ENCODE measurements at places on chromosomes 7 and 10.

GRCh38 chr7:139854803-139855497, 25.9 kb downstream of the TBXAS1 start:
- DNase-seq = no peak

DNA sequence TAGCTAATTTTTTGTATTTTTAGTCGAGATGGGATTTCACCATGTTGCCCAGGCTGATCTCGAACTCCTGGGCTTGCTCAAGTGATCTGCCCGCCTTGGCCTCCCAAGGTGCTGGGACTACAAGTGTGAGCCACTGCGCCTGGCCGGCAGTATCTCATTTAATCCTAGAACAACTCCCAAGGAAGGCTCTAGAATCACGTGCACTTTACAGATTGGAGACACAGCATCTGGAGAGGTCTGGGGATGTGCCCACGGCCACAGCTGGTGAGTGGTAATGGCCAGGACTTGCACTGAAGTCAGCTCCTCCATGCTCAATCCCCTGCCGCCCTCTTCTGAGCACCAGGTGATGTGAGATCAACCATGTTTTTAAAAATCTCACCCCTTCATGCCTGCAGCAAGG, 43.1 kb downstream of the CARD11 start:
- DNase-seq = no peak

- DNase-seq = peak; percentile 90
These were observed at the start of gene REPIN1 for GRCh38 chr7:150368096-150368883. REPIN1 (plus strand) TSS chr7:150368822; CDS start chr7:150369712, 890 bp downstream.

DNA sequence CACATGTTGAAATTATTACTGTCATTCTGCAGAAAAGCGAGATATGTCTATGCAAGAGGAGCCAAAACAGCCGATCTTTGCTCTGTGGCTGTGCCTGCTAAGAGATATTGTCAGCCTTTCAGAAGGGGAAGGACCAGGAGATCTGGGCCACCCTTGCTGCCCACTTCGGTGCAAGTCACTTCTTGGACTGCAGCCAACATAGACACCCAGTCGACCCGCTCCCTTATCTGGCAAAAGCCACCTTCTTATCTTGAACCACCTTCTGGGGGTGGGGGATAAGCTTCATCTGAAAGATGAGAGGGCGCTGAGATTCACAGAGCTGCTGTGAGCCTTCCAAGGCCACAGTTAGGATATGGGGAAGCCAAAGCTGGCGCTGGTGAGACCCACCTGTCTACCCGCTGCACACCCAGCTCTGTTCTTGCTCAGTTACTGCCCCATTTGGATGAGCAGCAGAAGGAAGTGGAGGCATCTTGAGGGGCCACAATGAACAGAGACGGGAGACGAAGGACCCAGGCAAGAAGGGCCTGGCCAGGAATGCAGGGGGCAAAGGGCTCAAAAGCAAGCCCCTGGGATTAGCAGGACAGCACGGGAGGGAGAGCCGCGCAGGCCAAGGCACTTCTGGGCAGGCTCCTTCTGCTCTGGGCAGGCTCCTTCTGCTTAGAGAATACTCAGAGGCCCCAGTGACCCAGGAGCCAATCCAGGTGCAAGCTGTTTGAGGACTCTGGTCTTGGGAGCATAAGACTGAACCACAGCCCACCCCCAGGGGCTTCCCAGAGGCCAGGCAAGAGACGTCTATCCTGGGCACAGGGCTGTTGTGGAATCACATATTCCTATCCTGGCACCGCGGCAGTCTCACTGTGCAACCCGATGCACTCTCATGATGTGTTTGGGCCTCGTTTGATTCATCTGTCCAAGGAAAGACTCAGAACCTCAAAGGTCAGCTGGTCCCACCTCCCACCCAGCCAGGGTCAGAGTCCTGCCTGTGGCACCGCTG, 38.4 kb upstream of the NPFFR1 start:
- no peak for DNase-seq

- DNase-seq = no peak
These were observed 17.3 kb downstream of the MYOF start for GRCh38 chr10:93464776-93465388.

- no peak for DNase-seq
These were observed 125.8 kb downstream of the TPST1 start for GRCh38 chr7:66330961-66331360.

- DNase-seq = no peak
These were observed 138.7 kb downstream of the SLC25A13 start for GRCh38 chr7:96183163-96183670.

GRCh38 chr7:112067632-112068540, 138.3 kb downstream of the DOCK4 start:
- no peak for DNase-seq

GRCh38 chr7:69025249-69025648, 573.0 kb upstream of the AUTS2 start:
- no peak for DNase-seq

GRCh38 chr10:108598831-108599230, 1324.5 kb downstream of the XPNPEP1 start:
- DNase-seq = no peak

DNA sequence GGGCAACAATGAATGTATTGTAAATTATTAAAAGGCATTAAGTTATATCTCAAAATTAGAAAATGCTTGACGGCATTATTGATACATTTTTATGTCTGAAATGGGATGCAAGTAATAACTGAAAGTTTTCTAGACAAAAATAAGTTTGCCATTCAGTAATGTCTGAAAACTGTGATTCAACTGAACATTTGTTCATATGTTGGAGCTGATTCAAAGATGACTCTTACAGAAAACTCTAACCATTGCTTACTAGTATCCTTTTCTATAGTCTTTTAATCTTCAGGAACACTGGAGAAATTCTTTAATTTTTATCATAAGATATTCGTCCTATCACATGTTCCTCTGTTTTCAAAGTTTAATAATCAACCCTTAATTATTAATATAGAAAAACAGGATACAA, 71.1 kb upstream of the TFEC start:
- DNase-seq = no peak

DNA sequence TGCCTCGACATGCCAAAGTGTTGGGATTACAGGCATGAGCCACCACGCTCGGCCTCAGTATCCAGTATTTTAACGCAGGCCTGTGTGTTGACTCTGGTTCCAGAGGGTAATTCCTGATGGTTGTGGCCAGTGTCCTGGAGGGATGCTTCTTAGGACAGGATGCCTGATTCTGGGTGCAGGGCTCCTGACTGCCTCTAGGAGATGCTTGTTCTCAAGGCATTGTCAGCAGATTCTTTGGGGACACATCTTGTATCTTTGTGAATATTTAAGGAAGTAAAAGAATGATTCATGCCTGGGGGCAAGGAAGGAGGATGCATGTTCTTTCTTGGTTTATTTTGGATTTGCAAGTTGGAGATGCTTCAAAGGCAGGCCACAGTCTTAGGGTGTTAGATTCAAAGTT, 2.2 kb downstream of the ZDHHC4 start:
- DNase-seq = no peak

GRCh38 chr7:109844362-109844761, 1246.6 kb upstream of the LRRN3 start:
- DNase-seq = no peak

GRCh38 chr7:50226145-50226544, 78.4 kb upstream of the IKZF1 start:
- DNase-seq = no peak

- DNase-seq = peak; percentile 17
These were observed 4.1 kb upstream of the TAS2R5 start for GRCh38 chr7:141785706-141786552.

GRCh38 chr7:142787783-142788182, 17.0 kb downstream of the PRSS2 start:
- DNase-seq = no peak

GRCh38 chr10:4230036-4230435, 445.0 kb upstream of the KLF6 start:
- DNase-seq = no peak

- DNase-seq = no peak
These were observed 35.2 kb downstream of the UBTD1 start for GRCh38 chr10:97533888-97534287.

- peak; percentile 57 for DNase-seq
These were observed 21.2 kb downstream of the ATP6V1F start for GRCh38 chr7:128883622-128884448.

- no peak for DNase-seq
These were observed 132.7 kb downstream of the MDFIC start for GRCh38 chr7:115054478-115055065.

GRCh38 chr10:132238371-132239125, 51.8 kb downstream of the DPYSL4 start:
- no peak for DNase-seq

GRCh38 chr10:102779680-102780526, 36.2 kb downstream of the WBP1L start:
- DNase-seq = no peak

DNA sequence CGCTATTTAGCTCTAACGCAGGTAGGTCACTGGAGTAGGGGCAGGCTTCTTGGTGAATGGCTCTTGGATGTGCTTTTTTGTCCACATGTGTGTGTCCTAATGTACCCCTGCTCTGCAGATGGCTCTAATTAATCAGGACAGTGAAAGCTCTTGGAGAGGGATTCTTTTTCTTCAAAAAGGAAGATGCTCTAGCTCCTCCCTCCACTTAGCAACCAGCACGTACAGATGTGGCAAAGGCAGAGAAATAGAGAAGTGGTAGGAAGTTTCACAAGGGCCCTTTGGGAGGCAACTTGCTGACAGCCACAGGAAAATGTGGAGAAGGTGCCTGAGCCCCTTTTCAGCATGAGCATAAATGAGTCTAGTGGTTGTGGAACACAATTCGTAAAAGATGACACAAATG, 221.7 kb downstream of the PLXNA4 start:
- no peak for DNase-seq

DNA sequence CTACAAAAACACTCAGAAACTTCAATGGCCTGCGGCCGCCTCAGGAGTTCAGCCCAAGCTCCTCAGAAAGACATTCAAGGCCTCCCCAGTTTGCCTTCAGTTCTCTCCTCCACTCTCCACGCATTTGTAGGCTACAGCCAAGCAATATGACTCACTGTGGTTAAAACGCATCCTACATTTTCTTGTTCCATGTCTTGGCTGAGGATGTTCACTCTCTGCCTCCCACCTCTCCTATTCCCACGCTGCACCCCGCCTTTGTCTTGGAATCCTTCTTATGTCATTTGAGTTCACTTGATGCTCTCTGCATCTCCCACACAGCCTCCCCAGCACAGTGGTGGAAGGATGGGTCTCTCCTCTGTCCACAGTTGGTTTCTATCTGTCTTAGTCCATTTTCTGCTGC, 184.8 kb downstream of the NPSR1 start:
- DNase-seq = no peak
